ENCODE measurements at places on chromosomes 4 and X.

DNA sequence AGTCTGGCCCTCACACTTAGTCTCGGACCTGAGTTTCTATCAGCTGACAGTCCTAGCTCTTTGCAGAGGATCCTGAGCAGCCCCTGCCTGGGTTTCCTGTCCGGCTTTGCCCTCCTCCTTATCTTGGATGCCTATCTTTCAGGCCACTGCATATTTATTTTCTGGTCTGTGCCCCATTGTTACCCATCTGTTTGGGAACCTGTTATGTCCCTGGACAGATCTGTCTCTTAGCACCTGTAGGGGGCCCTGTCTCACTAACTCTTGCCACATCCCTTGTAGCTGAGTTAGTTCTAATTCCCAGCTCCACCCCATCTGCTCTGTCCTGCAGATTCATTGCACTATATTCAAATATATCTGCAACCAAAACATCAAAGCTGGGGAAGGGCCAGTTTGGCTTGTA lies 514.9 kb upstream of the LCORL start:
- no peak for DNase-seq

DNA sequence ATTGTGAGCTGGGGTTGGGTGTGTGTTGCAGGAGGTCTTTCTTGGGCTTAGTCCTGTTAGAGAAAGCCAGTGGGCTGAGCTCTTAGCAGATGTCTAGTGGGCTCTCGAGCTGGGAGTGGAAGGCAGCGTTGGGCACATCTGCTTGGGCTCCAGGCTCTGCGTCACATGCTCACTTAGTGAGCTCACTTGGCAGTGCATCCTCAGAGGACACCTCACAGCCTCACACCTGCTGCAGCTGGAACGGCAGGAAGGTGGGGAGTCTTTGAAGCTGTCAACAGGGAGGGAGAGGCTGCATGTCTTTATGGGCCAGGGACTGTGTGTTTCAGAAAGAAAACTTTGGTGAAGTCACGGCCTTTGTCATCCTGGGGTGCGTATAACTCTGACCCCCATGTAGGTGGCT lies 82.2 kb downstream of the PSAPL1 start:
- DNase-seq = no peak

GRCh38 chr4:1415681-1415981 lies 9.4 kb upstream of the NKX1-1 start:
- no peak for DNase-seq

DNA sequence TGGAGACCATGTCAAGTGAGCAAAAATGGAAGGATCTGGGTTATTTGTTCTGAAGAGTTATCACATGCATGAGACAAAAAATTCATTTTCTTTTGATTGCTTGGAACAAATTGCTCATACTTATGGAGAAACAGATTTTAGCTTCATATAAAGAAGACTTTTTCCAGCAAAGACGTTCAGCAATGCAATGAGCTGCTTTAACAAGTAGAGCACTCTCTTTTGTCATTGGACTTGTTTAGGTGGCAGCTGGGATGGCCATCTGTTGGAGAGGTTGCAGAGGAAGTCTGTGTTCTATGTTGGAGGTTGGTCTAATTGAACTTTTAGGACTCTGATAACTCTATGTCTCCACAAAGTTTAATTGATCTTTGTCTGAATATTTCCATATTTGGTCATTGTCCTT lies 19.9 kb upstream of the CEP135 start:
- DNase-seq = no peak

GRCh38 chr4:108570993-108571569 lies 49.3 kb upstream of the RPL34 start:
- DNase-seq = no peak

DNA sequence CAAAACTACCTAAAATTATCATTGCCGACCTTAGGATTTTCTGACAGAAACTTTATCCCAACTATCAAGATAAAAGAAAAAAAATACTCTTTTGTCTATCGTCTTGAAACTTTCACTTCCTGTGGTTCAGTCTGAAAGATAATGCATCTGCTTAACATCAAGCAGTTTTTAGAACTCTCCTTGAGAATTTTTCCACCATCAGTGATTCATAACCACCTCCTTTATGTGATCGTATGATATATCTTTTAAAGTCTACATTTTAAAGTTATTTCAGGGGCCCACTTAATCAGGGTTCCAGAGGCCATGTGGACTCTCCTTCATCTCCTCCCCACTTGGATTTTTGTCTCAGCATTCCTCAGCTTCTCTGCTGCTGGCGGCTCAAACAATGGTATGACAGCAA lies 272.8 kb upstream of the TENM3 start:
- no peak for DNase-seq
